GM04504 (cell line): ENCODE measurements at places on chromosomes 11 and 22.
A peak's percentile ranks its signal among the peaks of the same experiment; 100 is the strongest.

DNA sequence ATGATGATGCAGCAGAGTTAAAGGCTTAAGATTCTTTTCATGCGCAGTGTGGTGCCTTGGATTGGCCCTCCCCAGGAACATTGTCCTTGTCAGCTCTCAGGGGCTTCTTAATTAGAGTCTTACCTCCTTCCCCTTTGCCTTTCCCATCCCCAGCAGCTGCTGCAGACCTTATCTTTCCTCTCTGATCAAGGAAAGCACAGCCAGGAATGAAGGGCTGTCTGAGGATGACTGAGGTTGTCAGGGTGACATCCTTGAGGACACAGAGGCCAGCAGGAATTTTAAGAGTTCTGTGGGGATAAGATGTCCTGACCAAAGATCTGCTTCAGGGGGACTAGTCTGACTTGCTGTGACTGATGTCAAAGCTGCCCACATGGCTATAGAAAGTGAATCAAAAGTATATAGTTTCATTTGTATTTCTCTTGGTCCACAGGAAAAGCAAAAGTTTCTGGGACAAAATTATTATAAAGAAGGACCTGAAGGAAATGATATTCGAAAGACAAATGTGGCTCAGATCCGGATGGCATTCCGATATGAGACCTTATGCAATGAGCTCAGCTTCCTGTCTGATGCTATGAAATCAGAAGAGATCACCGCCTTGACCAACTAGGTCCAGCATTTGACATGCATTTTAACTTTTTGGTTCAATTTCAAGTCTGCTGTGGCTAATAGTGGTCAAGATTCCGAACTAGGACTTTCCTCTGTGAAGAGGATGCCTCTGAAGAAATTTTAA, 35.5 kb downstream of the RNF141 start:
- no peak for DNase-seq

- DNase-seq, result no peak
Measured at GRCh38 chr22:24146791-24147353, 34.4 kb upstream of the SUSD2 start.

- no peak for DNase-seq
Measured at GRCh38 chr11:126139111-126140091, 72.0 kb downstream of the RPUSD4 start.

- DNase-seq, result no peak
Measured at GRCh38 chr22:47596176-47596690, 833.8 kb downstream of the TBC1D22A start.

DNA sequence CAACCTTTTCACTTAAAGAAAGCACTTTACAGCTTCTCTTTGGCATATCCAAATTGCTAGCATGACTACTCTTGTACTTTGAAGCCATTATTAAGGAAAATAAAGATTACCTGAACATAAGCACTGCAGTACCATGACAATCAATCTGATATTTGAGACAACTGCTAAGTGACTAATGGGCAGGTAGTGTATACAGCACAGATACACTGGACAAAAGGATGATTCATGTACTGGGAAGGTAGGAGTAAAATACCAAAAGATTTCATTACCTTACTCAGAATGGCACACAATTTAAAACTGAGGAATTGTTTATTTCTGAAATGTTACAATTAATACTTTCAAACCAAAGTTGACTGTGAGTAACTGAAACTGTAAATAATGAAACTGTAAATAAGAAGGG, 1054.3 kb upstream of the TENM4 start:
- no peak for DNase-seq

- DNase-seq, result no peak
Measured at GRCh38 chr22:35761037-35761436, 43.4 kb downstream of the APOL5 start.

DNA sequence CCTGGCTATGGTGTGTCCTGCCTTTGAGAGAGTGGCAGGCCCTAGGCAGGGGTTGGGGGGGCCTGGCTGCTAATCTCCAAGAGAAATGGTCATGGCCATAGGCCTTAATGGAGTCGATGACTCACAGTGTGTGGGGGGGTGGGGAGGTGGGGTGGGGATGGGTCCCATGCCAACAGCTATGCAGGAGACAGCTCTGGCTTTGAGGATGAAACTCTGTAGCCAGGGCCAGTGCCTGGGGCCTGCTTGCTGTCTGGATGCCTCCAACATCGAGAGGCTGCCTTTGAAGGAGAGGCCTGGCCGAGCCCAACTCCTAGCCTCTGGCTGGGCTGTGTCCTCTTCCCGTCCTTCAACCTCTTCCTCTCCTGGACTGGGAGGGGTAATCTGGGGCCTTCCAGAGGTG, 23.9 kb upstream of the TSPAN18 start:
- DNase-seq, result no peak

- DNase-seq, result peak; percentile 59
Measured at GRCh38 chr11:76339221-76339620, 41.7 kb downstream of the THAP12 start.

DNA sequence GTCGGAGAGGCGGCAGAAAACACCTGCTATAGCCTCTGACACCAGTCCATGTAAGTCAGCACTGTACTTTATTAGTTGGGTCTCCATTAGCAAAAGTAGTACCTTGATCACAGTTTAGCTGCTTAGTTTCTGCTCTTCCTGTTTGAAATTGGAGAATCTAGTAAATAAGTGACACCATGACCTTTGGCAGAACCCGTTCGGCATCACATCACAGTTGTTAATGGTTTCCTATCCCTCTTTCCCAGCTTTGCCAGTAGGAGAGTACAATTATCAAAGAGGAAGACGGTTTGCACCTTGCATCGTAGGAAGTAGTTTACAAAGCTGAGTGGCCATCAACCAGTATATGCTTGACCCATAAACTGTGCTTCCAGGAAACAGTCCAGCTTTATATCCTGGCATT, 101.8 kb downstream of the TRIM44 start:
- no peak for DNase-seq

GRCh38 chr11:35211952-35212351, 73.0 kb downstream of the CD44 start:
- no peak for DNase-seq

DNA sequence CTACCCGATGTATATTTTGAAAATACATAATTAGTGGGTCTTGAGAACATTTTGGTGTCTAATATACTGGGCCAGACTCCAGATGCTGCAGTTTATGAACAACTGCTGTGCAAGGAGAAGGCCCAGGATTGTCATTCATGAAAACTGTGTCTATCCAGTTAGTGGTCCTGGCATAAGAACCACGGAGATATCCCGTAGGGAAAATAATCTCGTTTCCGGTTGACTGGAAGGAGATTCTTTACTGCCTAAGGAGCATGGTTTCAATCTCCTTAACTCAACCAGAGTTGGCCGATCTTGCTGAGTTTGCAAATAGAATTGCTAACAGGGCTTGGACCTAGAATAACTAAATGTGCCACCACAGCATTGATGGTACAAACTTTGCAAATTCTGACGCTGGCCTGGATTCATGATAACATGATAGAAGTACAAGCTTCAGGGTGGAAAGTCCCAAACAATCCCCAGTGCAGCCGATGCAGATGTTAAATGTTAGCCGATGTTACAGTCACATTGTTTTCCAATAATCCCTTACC, 4.6 kb upstream of the RTCB start:
- no peak for DNase-seq

DNA sequence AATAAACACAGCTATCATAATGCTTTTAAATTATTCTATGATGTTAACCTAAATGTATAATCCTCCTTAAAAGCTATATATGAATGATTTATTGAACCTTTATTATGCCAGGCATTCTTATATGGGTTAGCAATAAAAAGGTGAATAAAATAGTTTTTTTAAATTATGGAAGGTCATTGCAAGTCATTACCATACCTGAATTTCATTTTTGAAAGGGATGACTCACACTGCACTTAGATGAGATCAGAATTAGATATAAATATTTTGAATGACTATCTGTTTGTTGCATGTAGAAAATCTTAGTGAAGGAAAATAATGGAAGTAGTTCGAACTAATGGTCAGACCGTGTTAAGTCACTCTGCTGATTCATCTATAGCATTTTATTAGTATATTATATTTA, 822.3 kb downstream of the LUZP2 start:
- DNase-seq, result no peak

GRCh38 chr22:35328472-35328885, 28.8 kb downstream of the TOM1 start:
- DNase-seq, result no peak

DNA sequence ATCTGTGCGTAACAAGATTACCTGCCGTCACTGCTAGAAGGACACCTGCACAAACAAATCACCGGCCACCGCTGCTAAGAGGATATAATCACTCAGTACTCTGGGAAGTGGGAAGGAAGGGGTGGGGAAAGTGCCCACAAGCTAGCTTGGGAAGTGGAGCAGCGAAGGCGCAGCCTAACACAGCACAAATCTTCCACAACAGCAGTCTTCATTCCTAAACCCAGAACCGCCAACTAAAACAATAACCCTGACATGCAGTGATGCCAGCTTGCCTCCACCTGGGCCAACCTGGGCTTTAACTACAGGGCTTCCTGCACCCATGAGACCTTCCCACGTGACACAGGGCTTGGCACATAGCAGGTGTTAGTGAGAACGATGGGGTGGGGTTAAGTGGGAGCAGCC, 5.1 kb downstream of the DGCR2 start:
- no peak for DNase-seq

GRCh38 chr22:46050916-46051614, 74.1 kb upstream of the WNT7B start:
- DNase-seq, result no peak
